SK-N-SH (cell line): ENCODE measurements at places on chromosomes 1 and 21.

GRCh38 chr1:20183035-20183434 is 2.9 kb upstream of the UBXN10 start:
- no peak overlapping the region for H3K4me3 ChIP-seq
- H3K27me3 ChIP-seq = no peaks in the 10 kb centered on the region; the same call in 1 of the 2 replicates
- no peak for DNase-seq
- no peak overlapping the region for H3K27ac ChIP-seq
- H3K36me3 ChIP-seq = no peaks in the 10 kb centered on the region

- no peak overlapping the region for H3K4me3 ChIP-seq
- peak overlapping the region; percentile 55 for H3K27ac ChIP-seq
- DNase-seq = peak; percentile 82
- H3K27me3 ChIP-seq = no peaks in the 10 kb centered on the region
- H3K36me3 ChIP-seq = peaks cover 22% of the 10 kb centered on the region; the same call in 1 of the 2 replicates
Measured at GRCh38 chr1:21220815-21221214, 44.1 kb upstream of the EIF4G3 start.

- DNase-seq = no peak
- 0 out of 2 replicates have a peak, but pooled peaks cover 6% of the 10 kb centered on the region for H3K4me1 ChIP-seq
- H3K36me3 ChIP-seq = peaks cover 20% of the 10 kb centered on the region; the same call in 1 of the 2 replicates
- H3K4me3 ChIP-seq = no peak overlapping the region
Measured at GRCh38 chr1:161096530-161096929, 1.6 kb upstream of the KLHDC9 start.

DNA sequence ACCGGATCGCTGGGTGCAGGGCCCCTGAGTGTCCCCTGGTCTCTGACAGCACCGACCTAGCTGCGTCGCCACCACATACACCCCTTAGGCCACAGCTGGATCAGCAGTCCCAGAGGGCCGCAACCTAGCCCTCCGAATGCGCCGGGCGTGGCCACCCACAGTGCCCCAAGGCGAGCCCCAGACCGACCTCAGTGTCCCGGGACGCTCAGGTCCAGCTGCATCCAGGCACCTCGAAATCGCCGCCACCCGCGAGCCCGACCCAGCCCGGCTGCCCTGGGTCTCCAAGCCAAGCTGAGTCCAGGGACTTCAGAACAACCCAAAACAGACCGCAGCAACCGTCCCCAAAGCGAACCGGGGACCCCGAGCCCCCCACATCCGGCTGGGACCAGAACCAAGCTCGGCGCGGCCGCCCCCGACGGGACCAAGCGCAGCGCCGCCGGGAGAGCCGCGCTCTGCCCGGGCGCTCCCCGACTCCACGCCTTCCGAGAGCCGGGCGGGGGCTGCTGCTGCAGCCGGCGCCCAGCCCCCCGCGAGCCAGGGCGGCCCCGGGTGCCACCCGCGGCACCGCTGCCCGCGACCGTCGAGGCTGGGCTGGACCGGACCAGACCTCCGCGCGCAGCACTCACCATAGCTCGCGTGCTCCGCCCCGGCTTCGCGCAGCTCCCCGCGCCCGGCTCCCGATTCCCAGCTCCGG is 54.6 kb upstream of the ECE1 start:
- peak; percentile 60 for DNase-seq
- H3K27me3 ChIP-seq = no peaks in the 10 kb centered on the region; the same call in 1 of the 2 replicates
- no peaks in the 10 kb centered on the region for H3K36me3 ChIP-seq
- peak overlapping the region; percentile 65; the same call in 1 of the 2 replicates for H3K27ac ChIP-seq

GRCh38 chr1:23029337-23029736 is 10.1 kb downstream of the KDM1A start:
- no peak overlapping the region for H3K27ac ChIP-seq
- H3K27me3 ChIP-seq = no peaks in the 10 kb centered on the region
- H3K4me1 ChIP-seq = no peaks in the 10 kb centered on the region; the same call in 1 of the 2 replicates
- peaks cover 14% of the 10 kb centered on the region; the same call in 1 of the 2 replicates for H3K36me3 ChIP-seq
- H3K4me3 ChIP-seq = no peak overlapping the region
- DNase-seq = no peak

DNA sequence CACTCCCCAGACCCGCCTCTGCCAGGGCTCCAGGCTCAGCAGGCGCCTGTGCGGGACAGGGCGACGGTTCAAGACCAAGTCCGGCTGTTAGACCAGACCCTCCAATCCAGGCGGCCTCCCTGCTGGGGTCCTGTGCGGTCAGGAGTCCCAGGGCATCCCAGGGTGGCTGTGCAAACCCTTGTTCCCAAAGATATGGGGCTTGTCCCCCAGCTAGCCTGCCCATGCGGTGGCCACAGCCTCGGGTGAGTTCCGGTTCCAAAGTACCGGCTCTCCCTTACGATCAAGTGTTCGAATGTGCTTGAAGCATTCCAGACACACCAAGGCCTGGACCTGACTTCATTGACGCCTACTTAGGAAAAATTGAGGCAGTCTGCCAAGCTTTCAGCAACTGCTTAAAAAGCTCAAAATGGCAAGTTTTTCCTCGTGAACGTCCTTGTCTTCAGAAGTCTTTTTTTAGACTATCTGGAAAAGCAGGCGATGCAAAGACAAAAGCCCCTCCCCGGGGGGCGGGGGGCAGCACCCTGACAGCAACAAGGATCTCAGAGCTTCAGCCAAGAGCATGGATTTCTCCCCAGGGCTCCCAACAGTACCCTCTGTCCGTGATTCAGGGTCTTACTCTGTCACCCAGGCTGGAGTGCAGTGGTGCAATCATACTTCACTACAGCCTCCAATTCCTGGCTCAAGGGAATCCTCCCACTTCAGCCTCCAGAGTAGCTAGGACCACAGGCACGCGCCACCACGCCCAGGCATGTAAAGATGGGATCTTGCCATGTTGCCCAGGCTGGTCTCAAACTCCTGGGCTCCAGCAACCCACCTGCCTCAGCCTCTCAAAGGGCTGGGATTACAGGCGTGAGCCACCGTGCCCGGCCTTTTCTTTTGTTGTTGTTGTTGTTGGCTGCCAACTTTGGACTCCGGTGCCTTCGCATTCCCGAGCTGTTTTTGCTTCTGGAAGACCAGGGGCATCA is 2.3 kb downstream of the FAAP20 start:
- H3K36me3 ChIP-seq = no peaks in the 10 kb centered on the region
- no peak for DNase-seq
- H3K27me3 ChIP-seq = no peaks in the 10 kb centered on the region
- no peak overlapping the region for H3K4me3 ChIP-seq

- H3K36me3 ChIP-seq = no peaks in the 10 kb centered on the region
- no peaks in the 10 kb centered on the region; the same call in 1 of the 2 replicates for H3K27me3 ChIP-seq
- no peak overlapping the region for H3K4me3 ChIP-seq
Measured at GRCh38 chr1:20172033-20172590, 13.8 kb upstream of the UBXN10 start.

DNA sequence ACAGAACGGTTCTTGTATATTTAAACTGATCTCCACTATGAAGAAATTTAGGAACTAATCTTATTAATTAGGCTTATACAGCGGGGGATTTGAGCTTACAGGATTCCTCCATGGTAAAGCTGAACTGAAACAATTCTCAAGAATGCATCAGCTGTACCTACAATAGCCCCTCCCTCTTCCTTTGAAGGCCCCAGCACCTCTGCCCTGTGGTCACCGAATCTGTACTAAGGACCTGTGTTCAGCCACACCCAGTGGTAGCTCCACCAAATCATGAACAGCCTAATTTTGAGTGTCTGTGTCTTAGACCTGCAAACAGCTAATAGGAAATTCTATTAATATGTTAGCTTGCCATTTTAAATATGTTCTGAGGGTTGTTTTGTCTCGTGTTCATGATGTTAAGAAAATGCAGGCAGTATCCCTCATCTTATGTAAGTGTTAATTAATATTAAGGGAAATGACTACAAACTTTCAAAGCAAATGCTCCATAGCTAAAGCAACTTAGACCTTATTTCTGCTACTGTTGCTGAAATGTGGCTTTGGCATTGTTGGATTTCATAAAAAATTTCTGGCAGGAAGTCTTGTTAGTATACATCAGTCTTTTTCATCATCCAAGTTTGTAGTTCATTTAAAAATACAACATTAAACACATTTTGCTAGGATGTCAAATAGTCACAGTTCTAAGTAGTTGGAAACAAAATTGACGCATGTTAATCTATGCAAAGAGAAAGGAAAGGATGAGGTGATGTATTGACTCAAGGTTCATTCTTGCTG is 147.2 kb downstream of the NR5A2 start:
- H3K27me3 ChIP-seq = no peaks in the 10 kb centered on the region
- no peak for DNase-seq
- H3K36me3 ChIP-seq = no peaks in the 10 kb centered on the region
- no peak overlapping the region for H3K27ac ChIP-seq
- peaks cover 8% of the 10 kb centered on the region for H3K4me1 ChIP-seq

DNA sequence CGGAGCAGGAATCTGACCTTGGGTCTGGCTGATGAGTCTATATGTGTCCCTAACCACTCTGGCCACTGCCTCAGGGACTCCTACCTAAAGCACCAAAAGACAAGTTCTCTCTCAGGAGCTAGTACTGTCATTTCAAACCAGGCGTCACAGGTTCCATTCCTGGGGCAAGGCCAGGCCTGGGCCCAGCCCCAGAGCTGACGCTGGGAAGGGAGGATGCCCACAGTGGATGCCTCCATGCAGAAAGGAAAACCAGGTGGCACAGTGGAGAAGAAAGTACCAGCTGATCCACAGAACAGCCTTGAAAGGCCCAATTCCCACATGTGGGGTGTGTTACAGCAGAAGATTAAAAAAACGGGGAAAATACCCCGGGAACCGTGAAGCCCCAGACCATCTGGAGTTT is 77.4 kb downstream of the DMRTB1 start:
- H3K36me3 ChIP-seq = no peaks in the 10 kb centered on the region
- no peak overlapping the region for H3K27ac ChIP-seq
- no peaks in the 10 kb centered on the region for H3K27me3 ChIP-seq
- peaks cover 9% of the 10 kb centered on the region; the same call in 1 of the 2 replicates for H3K4me1 ChIP-seq
- no peak overlapping the region for H3K4me3 ChIP-seq

- no peaks in the 10 kb centered on the region for H3K36me3 ChIP-seq
- no peaks in the 10 kb centered on the region for H3K27me3 ChIP-seq
- no peak overlapping the region for H3K4me3 ChIP-seq
- H3K4me1 ChIP-seq = no peaks in the 10 kb centered on the region
- peak; percentile 8 for DNase-seq
- H3K27ac ChIP-seq = peak overlapping the region; percentile 58
Measured at GRCh38 chr1:210464519-210465039, 135.9 kb downstream of the HHAT start.

- no peak overlapping the region for H3K4me3 ChIP-seq
- H3K27me3 ChIP-seq = no peaks in the 10 kb centered on the region
- DNase-seq = no peak
- no peaks in the 10 kb centered on the region for H3K36me3 ChIP-seq
- peaks cover 9% of the 10 kb centered on the region; the same call in 1 of the 2 replicates for H3K4me1 ChIP-seq
Measured at GRCh38 chr1:48645883-48646282, 130.8 kb downstream of the BEND5 start.

DNA sequence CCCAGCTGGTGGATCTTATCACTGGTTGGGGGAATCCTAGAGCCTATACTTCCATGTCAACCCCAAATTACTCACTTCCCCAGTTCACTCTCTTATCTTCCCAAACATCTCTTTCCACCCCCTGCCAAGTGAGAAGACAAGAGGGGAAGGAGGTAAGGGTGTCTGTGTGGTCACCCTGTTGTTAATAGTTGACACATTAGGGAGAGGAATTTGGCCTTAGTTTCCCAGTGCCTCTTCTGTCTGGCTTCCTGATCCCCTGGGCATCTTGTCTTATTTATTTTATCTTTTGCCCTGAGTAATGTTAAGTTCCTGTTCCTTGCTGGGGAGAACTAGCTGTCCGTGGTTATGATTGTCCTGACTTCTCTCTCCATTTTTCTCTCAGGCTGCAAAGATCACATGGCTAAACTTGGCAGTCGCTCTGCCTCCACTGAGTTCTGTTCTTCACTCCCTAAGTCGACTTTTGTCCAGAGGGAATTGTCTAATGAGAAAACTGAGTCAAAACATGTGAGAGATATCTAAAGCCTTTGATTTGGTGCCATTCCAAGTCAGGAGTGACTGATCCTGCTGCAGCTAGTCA is 157.1 kb upstream of the SYT6 start:
- no peak for DNase-seq
- H3K4me1 ChIP-seq = no peaks in the 10 kb centered on the region
- no peak overlapping the region for H3K4me3 ChIP-seq
- H3K36me3 ChIP-seq = no peaks in the 10 kb centered on the region
- no peak overlapping the region for H3K27ac ChIP-seq
- no peaks in the 10 kb centered on the region for H3K27me3 ChIP-seq

DNA sequence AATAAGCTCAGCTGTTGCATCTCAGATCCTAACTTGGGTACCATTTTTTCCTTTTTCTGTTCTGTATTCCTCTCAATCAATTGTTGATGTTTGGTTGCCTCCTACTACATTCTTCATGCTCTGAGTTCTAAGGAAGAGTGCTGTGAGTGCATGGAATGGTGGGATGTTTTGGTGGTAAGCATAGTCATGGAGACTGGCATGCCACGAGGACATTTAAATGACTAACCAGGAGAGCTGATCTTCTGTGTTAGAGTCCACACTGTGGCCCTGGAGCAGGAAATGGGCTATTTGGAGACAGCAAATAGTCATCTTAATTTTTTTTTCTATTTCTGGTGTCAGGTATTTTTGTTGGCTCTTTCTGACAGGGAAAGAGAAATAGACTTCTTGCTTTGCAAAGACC is 69.5 kb upstream of the HSD17B7 start:
- no peaks in the 10 kb centered on the region for H3K27me3 ChIP-seq
- H3K4me3 ChIP-seq = no peak overlapping the region
- H3K4me1 ChIP-seq = peaks cover 2% of the 10 kb centered on the region
- peak overlapping the region; percentile 48 for H3K27ac ChIP-seq
- DNase-seq = no peak
- peaks cover 26% of the 10 kb centered on the region for H3K36me3 ChIP-seq

- peaks cover 34% of the 10 kb centered on the region; the same call in 1 of the 2 replicates for H3K4me1 ChIP-seq
- no peaks in the 10 kb centered on the region for H3K36me3 ChIP-seq
- no peaks in the 10 kb centered on the region for H3K27me3 ChIP-seq
- no peak overlapping the region for H3K27ac ChIP-seq
- no peak overlapping the region for H3K4me3 ChIP-seq
Measured at GRCh38 chr1:31380181-31380580, 7.3 kb upstream of the FABP3 start.

DNA sequence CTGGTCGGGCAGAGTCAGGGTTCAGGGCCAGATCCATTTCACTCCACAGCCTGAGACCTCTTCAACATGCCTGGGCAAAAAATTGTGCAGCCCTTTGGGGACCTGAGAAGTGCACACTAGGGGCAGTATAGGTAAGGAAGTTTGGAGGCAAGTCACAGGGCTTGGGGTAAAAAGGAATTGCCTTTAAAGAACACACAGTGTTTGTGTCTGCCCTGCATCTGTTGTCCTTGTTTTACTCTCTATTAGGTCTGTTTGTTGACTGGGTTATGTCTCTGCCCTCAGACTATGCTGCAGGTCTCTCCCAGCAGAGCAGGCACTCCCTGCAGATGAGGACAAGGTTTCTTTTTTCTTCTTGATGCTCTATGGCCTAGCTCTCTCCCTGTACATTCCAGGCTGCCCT is 22.0 kb downstream of the LDLRAD2 start:
- H3K4me3 ChIP-seq = no peak overlapping the region
- H3K27me3 ChIP-seq = no peaks in the 10 kb centered on the region
- DNase-seq = no peak
- no peaks in the 10 kb centered on the region for H3K4me1 ChIP-seq
- H3K27ac ChIP-seq = no peak overlapping the region
- H3K36me3 ChIP-seq = peaks cover 26% of the 10 kb centered on the region

GRCh38 chr1:219432191-219432606 is 180.7 kb downstream of the ZC3H11B start:
- no peak for DNase-seq
- H3K4me3 ChIP-seq = no peak overlapping the region
- H3K36me3 ChIP-seq = no peaks in the 10 kb centered on the region
- peaks cover 12% of the 10 kb centered on the region; the same call in 1 of the 2 replicates for H3K4me1 ChIP-seq
